ENCODE measurements at places on chromosomes 11 and 22.

- no peak for DNase-seq
Measured at GRCh38 chr22:46273432-46274148, 5.8 kb downstream of the TTC38 start.

DNA sequence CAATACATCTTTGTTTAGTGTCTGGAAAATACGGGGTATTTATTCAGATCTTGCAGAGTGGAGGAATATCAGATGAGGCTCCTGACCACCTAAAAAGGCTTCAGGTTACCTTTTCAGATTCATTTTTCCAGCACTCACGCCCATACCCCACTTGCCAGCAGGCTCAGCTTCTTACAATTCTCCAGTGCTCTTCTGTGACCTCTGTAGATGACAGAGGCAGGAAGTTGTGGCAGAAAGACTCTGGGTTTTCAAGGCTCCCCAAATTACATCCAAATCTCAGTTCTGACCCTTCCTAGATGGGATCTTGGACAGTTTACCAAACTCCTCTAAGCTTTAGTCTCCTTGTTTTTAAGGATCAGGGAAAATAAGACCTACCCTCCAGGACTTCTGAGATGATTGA, 61.1 kb downstream of the SYTL2 start:
- DNase-seq = no peak

GRCh38 chr11:10823152-10823579, 14.4 kb upstream of the EIF4G2 start:
- no peak for DNase-seq

GRCh38 chr11:63641727-63642126, 27.5 kb upstream of the PLAAT3 start:
- peak; percentile 19 for DNase-seq

DNA sequence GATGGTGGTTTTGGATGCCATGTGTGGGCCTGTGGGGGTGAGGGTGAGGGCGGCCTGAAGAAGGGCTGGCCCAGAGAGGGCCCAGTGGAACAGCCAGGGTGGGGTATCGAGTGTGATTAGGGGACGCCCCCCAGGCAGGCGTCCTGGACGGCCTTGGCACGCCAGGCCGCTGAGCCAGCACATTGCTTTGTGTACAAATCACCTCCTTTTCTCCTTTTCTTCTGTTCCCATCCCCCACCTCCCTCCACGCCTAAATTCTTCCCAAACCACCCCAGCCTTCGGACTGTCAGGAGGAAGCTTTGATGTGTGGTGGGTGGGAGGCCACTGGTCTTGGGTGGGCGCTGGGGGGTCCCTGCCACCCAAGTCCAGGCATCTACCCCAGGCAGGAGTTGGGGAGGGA, 7.8 kb upstream of the CD248 start:
- DNase-seq = no peak

- peak; percentile 99 for DNase-seq
Measured at GRCh38 chr11:107562647-107563208, 2.8 kb downstream of the ALKBH8 start.

DNA sequence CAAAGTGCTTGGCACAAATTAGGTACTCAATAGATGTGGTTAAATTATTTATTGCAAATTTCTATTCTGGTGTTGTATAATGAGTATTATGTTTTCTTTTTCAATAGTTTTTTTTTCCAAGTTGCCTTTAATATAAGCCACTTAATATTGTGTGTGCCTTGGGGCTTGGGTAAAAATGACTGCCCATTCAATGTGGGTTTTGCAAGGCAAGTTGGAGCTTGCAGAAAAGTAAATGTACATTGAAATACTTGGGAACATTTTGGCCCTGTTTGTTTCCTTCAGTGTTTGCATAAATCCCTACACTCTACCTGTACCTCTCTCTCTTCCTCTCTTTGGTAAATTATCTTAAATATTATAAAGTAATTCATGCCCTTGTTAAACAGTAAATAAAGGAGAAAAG, 2.1 kb upstream of the CCDC81 start:
- no peak for DNase-seq

DNA sequence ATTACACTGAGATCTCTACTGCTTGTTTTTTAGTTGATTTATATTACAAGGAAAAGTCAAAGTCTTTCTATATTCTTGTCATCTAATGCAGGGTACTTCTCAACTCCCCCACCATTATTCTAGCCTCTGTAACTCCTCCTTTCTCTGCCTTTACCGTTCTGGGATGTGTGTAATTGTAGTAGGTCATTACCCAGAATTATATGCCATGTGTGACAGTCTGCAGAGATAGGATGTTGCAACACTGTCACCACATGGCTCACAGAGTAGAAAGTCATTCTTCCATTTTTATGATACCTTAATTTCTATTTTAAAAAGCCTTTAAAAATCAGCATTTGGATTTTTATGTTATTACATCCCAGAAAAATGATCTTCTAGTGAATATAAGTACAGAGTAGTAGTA, 32.7 kb downstream of the ZNF143 start:
- DNase-seq = no peak

GRCh38 chr11:20535271-20535881, 64.0 kb upstream of the SLC6A5 start:
- no peak for DNase-seq

DNA sequence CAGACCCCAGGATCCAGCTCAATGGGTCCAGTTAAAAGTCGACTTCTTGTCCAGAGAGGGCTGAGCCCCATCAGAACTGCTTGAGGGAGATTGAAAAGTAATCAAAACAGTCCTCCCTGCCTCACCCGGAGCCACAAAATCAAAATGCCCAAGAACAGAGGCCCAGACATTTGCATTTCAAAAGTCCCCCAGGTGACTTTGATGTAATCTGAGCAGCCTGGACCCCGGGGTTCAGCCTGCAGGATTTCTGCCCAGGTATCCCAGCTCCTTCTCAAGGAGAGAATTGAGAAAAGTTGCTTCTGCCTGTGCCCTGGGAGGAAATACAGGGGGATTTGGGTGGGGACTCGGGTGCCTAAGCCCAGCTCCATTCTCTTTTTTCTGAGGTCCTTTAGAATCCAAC, 1385.0 kb downstream of the TBC1D22A start:
- DNase-seq = no peak

DNA sequence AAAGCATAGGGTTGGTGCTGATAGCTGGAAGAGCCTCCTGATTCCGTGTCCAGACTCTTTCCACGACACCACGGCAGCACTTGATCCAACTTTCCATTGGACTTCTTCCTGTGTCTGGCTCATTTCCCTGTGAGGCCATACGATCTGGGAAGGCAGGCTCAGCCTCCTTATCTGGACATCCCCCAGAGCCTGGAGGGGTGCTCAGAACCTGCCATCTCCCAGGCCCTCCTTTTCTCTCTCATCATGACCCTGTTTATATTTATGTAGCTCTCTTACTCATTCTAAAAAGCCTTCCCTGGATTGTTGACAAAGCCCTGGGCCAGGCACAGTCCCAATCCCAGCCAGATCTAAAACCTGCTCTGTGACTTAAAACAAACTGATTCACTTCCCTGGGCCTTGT, 7.8 kb upstream of the BCL9L start:
- no peak for DNase-seq

- peak; percentile 55 for DNase-seq
Measured at GRCh38 chr11:117597071-117597470, 199.9 kb downstream of the DSCAML1 start.

DNA sequence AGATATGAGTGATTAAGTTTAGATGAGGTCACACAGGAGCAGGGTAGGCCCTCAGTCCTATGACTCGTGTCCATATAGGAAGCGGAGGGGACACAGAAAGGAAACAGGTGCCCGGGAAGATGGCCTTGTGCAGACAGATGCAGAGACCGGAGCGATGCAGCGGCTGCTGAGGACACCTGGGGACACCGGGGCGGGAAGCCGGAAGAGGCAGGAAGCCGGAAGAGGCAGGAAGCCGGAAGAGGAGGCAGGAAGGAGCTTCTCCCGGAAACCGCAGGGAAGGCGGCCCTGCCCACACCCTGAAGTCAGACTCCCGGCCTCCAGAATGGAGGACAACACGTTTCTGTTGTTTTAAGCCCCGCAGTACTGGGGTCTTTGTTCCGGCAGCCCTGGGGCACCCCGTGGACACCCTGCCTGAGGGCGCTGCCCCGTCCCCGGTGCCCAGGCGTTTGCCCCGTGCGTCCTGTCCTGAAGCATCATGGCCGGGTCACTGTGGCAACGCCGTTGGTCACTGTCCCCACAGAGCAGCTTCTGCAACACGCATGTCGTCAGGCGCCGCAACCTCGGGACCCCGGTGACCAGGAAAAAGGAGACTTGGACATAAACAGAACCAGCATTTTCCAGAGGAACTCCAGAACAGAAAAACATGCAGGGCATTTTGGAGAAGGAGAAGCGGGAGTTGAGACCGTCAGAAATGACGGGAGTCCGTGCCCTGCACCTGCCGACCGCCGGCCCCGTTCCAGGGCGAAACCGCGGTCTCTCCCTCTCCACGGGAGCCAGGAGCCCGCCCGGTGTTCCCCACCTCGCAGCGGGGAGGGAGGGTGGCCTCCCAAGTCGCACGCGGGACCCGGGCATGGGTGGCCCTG, 103.4 kb downstream of the BRD1 start:
- DNase-seq = peak; percentile 14

DNA sequence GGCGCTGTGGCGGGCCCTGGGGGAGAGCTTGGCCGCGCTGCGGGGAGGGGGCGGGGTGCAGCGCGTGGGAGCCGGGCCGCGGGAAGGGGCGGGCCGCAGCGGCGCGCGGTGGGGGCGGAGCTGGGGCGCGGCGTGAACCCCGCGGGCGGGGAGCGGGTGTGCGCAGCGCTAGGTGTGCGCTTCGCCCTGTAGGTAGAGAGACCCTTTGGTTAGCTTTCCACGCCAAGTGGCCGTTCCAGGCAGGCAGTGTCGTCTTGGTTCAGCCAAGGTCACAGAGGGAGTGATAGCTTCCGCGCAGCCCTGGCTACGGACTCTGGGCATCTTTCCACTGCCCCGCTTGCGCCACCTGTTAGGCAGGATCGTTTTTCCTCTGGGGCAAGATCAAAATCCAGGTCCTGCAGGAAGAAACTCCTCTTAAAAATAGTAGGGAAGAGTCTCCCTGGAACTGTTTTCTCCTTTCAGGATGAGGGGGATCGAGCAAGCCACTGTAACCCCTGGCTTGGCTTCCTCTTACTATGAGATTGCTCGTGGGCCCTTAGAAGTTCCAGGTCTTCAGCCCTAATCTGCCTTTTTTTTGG, 434 bp downstream of the BANF1 start:
- DNase-seq = peak; percentile 51

DNA sequence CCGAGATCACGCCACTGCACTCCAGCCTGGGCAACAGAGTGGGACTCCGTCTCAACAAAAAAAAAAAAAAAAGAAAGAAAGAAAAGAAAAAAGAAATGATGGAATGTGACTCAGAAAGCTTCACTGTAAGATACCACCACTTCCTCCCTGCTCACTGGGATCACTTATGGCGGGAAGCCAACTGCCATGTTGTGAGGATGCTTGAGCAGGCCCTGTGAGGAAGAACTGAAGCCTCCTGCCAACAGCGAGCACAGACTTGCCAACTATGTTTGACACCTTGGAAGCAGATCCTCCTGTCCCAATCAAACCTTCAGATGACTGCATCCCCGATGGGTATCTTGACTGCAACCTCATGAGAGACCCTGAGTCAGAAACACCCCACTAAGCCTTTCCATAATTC, 8.3 kb downstream of the SEC14L6 start:
- no peak for DNase-seq

- DNase-seq = no peak
Measured at GRCh38 chr11:125990244-125990643, 44.4 kb downstream of the VSIG10L2 start.

GRCh38 chr11:7892059-7892699, 38.9 kb downstream of the OR10A6 start:
- DNase-seq = no peak

- no peak for DNase-seq
Measured at GRCh38 chr11:76838678-76839068, 22.0 kb upstream of the ACER3 start.

GRCh38 chr11:77813256-77813655, 7.3 kb downstream of the RSF1 start:
- no peak for DNase-seq

GRCh38 chr11:19093976-19094375, 23.0 kb upstream of the ZDHHC13 start:
- DNase-seq = no peak

DNA sequence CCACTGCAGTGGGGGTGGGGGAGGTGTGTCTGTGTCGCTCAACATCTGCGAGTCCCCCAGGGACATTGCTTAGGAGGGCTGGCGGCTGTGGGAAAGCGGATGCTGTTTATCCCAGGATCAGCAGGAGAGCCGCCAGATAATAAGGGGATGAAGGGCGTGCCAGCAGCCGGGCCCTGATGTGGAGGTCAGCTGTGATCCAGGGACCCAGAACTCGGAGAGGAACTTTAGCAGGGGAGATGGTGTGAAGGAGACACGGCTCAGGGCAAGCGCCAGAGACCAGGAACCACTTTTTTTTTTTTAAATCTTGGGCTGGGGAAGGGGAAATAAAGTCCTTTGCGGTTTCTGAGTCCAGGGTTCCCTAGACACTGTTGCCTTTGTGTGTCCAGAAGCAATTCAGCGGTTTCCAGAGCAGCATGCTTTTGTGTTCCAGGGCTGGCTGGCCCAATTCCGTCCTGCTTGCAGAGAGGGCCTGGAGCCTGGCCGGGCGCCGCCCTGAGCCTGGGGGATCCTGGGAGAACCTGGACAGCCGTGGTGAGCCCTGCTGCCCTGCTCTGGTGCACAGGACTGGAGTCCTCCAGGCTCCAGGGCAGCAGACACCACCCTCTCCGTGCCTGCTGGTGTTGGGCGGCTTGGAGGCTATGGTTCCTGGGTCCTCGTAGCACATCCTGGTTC, at the start of gene GRAMD4:
TSS of gene GRAMD4 (plus strand) at position 557 of the 672 bp plus-strand sequence. CDS start 6,414 bp downstream, outside the sequence.
- DNase-seq = no peak

- DNase-seq = no peak
Measured at GRCh38 chr22:48896766-48897644, 930.7 kb downstream of the BRD1 start.

DNA sequence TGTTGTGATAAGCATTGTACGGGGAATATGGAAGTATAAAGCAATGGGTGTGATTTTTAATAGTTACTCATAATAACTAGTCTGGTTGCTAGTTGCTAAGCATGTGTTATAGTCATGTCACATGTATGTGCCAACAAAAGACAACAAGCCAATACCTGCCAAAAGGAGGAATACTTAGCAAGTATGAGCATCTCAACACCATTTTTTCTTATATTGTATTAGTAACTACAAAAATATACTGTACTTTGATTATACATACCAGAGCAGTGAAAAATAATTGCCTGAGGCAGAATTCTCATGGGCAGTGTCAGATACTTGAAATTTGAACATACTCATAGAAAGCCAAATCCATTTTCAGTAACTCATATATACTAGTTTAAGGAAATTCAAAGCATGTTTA, 62.4 kb upstream of the ALKBH3 start:
- DNase-seq = no peak

- no peak for DNase-seq
Measured at GRCh38 chr11:117818041-117818873, 6.3 kb downstream of the FXYD2 start.

DNA sequence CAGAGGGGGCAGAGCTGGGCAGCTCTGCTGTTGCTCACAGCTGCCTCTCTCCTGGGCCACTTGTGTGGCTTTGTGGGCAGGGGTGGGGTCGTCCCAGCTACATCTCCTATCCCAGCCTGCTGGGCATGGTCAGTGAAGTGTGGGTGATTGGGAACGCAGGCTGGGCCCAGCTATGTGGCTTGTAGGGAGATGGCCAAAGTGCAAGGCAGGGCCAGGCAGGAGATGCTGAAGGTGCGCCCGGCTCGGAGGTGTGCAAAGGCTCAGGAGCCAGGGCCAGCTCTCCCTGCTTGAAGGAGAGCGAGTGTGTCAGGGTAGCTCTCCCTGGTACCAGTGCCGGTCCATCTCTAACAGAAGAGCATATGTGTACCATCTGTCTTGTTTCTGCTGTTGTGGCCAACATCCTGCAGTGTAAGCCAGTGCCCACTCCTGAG, 8.4 kb upstream of the RANBP1 start:
- no peak for DNase-seq
